Stimulated activated CD8-positive, alpha-beta memory T cell treated with anti-CD3 and anti-CD28 coated beads, Interleukin-4, amount 100 ng/mL, for 4 hours (primary cell): ENCODE measurements at places on chromosomes 4 and X.

DNA sequence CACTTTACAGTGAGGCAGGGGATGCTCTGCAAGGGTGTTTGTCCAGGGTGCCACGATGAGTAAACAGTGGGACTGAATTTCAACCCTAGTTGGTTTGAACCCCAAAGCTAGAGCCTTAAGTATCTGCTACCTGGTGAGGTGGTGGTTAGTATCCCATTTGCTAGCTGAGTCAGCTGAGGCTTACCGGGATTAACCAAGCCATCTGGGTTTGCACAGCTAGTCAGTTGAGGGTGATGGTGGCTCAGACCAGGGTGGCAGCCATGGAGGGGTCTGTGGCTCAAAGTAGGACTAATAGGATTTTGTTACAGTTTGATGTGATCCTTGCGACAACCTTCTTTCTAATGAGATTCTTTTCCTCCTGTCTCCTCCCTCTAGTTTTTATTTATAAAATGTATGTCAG, 1.9 kb downstream of the EVC start:
- DNase-seq = no peak

DNA sequence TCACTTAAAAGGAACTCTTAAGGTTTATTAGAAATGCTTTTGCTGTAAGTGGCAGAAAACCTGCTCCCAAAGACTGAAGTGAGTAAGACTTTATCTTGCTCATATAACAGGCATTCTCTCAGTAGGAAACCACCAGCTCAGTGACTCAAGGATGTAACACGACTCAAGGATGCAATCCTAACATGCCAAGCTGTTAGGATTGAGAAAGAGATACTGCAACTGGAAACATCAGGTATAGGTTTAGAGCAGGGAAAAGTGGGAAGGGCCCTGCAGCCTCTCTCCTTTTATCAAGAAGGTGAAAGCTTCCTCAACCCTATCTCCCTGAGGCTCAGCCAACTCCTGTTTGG, 11.9 kb upstream of the SLC9A7 start:
- DNase-seq = no peak

DNA sequence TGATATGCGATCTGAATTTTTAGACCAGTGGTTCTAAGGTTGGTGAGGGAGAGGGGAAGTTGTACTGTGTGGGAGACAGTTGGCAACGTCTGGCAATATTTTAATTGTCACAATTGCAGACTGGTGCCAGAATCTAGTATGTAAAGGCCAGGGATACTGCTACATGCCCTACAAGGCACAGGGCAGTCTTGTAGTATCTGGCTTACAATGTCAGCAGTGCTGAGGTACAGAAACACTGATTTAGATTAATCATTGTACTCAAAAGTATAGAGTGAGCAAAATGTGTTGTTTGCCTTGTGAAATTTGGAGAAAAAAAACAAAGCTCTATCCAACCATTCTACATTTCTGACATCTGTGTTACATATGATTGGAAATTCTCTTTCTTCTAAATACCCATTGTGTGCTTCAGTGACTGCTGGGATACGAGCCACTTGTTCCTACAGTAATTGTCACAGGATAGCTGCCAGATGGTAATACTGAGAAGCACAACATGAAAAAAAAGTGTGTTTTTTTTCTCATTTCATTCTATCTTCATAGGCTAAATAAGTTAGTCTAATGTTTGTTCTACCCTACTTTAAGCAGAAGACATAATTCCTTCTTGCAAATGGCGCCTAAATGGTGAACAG, 526.7 kb upstream of the AGA start:
- no peak for DNase-seq

DNA sequence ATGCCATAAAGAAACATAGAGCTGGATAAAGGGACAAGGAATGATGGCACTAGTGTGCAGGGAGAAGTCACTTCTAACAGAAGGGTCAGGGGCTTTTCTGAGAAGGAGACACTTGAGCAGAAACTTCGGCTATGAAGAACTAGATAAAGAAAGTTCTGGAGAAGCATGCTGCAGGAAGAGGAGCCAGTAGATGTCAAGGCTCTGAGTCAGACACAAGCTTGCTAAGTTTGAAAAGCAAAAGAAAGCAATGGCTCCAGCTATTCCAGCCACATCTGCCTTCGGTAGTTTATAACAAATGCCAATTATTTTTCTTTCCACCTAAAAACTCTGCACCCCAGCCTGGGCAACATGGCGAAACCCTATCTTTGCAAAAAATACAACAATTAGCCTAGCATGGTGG, 7.5 kb downstream of the NUDT6 start:
- no peak for DNase-seq

- no peak for DNase-seq
Observed at GRCh38 chr4:54099748-54100574, at the start of gene GSX2. Gene GSX2, plus strand, starts transcription at chr4:54100163. Its CDS starts 182 bp downstream, at chr4:54100345.

DNA sequence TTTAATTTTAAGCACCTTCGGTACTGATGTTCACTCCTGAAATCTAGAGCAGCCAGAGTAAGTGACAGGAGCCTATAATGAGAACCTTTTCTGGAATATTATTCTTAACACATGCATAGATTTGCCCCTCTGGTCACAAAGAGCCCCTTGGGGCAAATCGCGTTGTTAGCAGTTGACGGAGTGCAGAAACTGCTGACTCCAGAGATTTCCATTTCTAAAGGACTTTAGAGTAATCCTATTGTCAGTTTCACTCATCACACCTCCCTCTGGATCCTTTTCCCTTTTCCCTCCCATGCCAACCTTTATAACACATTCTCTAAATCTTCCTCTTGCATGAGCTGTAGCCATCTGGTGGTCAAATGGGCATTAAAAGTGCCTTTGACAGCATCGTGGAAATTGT, 264.9 kb upstream of the PRPS2 start:
- DNase-seq = no peak

DNA sequence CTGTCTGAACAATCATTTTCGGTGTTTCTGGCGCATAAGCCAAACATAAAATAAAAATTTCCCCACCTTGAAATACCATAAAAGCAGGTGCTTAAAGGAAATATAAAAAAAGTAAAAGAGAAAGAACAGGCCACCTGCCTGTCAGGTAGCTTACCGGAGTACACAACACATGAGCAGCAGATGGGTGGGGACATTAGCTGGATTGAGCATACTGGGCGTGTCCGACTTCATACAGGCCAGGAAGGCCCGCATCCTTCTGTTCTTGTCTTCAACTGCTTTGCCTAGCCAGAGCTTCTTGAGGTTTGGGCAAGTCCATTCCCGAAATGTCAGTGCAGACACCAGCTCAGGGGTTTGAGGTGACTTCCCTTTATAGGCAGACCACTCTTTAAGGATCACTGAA, 66.7 kb downstream of the FAM120C start:
- no peak for DNase-seq

DNA sequence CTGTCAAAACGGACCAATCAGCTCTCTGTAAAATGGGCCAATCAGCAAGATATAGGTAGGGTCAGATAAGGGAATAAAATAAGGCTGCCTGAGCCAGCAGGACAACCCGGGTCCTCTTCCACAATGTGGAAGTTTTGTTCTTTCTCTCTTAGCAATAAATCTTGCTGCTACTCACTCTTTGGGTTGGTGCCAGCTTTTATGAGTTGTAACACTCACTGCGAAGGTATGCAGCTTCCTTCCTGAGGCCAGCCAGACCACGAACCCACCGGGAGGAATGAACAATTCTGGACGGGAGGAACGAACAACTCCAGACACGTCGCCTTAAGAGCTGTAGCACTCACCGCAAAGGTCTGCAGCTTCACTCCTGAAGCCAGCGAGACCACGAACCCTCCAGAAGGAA, 287.8 kb downstream of the RAPGEF2 start:
- DNase-seq = no peak

DNA sequence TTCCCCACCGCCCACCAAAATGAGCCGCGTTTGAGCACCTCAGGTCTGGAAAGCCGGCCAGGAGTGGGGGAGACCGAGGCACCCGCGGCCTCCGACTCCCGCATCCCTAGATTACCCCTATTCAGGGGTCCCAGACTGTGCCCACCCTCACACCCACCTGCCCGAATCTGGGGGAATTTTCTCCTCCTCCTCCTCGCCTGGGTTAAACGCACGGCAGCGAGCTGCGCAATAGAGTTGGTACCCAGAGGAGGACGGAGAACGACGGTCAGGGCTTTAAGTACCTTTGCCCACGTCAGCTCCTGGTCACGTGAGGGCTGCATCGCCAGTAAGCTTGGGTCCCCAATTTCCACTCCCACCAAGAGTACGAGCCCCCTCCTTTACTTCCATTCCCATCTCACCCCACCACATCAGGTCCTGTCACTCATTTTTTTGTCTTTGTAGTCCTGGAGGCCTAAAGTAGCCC, at the start of gene ARMCX2:
Gene ARMCX2, minus strand, starts transcription at position 250 of the 463 bp plus-strand sequence. CDS start 2,262 bp downstream, outside the sequence.
- no peak for DNase-seq

- no peak for DNase-seq
Observed at GRCh38 chr4:146333187-146333894, 119.0 kb downstream of the REELD1 start.

DNA sequence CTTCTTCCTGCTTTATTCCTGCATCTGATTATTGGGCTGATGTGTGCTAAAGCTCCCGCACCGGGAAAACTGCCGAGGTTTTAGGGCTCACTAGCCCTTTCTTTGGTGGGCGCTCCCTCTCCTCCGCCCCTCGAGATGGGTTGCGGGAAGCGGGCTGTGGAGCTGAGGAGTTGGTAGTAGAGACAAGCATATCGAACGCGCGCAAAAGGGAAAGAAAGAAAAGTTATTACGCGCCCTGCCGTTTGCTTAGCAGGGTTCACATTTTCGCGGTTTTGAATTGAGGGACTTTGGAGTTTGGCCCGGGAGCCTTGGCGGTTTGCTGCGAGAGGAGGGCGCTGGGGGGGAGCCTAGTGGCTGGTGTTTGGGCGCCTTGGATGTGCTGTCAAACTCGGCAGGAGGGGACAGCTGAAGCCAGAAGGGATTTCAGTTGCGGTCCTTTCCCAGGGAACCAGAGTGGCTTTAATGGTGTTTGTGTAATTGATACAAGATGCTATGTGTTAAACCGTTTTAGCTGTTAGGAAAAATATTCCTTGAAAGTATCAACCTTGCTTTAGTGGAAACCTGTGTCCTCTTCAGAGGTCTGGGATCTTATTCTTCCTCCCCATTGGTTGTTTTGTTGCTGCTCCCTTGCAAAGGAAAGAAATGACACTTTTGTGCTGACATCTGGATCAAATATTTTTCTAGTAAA, 1.1 kb downstream of the GAB1 start:
- no peak for DNase-seq

DNA sequence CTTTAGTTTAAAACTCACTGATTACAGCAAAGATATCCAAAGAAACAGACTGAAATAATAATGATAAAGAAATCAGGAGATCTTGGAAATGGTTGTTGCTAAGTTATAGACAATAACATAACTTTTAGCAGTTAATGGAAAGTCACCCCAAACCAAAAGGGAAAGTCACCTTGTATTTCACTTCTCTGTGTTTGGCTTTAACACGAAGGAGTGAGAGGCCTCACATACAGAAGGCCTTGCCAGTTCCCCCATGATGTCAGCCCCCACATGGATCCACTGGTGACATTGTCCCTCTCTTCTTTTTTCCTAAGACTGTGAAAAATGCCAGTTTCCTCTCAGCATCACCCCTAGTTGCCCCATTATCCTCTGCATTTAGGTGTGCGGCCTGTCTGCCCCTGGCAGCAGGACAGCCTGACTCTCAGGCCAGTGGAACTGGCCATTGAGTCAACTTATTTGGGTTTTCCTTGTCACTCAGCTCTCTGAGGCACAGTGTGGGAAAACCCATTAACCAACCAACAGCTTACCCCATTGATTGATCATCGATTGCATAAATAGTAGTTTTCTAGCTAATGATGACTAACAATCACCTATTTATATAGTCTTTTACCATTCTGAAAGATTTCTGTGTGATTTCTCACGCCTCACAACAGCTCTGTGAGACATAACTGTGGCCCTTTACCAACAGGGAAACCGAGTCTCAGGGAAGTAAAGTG, 308.1 kb downstream of the PTTG2 start:
- DNase-seq = no peak

GRCh38 chr4:11470438-11471045, 41.8 kb upstream of the HS3ST1 start:
- no peak for DNase-seq

DNA sequence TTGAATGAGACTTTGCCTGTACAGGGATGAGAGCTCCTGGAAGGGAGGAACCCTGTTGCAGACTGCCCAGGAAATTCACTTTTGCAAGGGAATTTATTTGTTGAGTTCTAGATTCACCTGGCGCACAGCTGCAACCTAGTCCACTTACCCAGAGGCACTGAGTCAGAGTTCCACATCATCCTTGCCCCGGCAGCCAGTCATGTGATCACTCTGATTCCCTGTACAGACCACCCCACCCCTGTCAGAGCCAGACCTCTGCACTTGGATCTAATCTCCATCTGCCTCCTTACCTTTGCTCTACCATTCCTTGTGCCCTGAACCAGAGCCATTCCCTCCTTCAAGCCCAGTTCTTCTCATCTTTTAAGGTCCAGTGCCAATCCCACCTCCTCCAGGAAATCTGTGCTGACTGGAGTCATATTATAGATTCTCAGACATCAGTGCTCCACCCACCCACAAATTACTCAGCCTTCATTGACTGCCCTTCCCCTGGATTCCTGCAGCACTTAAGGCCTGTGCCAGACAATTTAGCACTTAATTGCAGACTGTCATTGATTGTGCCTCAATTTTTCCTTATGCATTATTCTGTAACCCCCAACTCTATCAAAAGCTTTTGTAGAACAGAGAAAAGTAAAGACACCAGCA, 84.1 kb upstream of the MAGEA4 start:
- DNase-seq = no peak

- DNase-seq = no peak
Observed at GRCh38 chr4:102541697-102542096, 40.5 kb downstream of the NFKB1 start.

- no peak for DNase-seq
Observed at GRCh38 chr4:40987151-40987550, 227.2 kb downstream of the APBB2 start.

- no peak for DNase-seq
Observed at GRCh38 chr4:43325220-43325967, 432.9 kb downstream of the GRXCR1 start.

- no peak for DNase-seq
Observed at GRCh38 chr4:184784628-184785257, 41.0 kb downstream of the ACSL1 start.

GRCh38 chr4:8473198-8473919, 32.8 kb downstream of the TRMT44 start:
- no peak for DNase-seq

DNA sequence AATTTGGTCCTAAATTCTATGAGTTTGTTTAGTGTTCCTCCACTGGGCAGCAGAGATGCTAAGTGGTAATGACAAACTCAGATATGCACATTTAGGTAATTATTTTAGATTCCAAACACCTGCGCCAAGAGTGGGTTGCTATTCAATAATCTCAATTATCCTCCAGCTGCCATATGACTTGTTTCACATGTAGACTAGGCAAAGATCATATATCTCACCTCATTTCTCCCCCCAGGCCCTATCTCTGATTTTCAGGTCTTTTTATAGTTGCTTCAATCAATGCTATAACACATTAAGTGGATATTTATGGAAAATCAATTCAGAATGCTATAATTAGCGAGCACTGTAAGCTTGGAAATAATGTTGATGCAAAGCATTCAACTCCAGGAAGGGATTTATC, 217.6 kb downstream of the KCTD8 start:
- DNase-seq = no peak

- no peak for DNase-seq
Observed at GRCh38 chrX:14095702-14096101, 66.0 kb upstream of the GEMIN8 start.
